ENCODE measurements at places on chromosomes 1 and 21.

DNA sequence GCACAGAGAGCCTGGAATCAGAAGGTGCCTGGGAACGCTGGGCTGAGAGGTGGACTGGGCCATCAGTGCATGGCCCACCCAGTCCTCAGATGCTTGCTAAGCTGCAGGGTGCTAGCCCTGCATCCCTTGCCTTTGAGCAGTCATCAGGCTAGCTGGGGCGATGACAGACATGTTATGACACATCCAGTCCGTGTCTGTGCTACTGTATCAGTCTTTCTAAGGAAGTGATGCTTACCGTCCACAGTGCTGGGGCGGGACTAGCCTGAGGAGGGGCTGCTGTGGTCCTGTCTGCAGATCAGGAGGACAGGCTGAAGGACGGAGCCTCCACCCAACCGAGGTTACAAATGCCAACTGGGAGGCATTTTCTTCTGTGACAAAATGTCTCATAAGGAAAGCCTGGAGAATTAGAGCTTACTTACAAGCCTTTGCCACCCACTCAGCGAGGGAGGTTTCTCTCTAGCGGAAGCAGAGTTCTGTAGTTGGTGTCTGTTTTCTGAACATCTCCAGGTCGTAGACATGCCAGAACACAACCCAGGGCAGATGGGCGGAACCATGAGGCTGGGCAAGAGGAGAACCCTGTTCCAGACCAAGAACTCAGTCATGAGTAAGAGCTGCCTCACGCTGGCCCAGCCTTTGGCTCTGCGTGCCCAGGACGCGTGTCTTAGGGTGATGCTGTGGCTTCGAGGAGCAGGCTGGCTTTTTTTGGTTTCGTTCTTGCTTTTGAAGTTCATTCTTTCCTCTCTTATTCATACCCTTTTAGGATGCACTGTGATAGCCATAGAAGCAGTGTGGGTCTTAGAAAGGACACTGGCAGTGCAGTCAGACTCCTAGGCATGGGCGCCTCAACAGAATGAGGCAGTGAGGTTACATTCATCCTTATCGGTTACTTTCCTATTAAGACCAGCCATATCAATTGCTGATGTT lies 14.3 kb downstream of the SLFNL1 start:
- no peak for DNase-seq

GRCh38 chr21:42082501-42083360 lies 11.6 kb downstream of the UMODL1 start:
- no peak for DNase-seq

DNA sequence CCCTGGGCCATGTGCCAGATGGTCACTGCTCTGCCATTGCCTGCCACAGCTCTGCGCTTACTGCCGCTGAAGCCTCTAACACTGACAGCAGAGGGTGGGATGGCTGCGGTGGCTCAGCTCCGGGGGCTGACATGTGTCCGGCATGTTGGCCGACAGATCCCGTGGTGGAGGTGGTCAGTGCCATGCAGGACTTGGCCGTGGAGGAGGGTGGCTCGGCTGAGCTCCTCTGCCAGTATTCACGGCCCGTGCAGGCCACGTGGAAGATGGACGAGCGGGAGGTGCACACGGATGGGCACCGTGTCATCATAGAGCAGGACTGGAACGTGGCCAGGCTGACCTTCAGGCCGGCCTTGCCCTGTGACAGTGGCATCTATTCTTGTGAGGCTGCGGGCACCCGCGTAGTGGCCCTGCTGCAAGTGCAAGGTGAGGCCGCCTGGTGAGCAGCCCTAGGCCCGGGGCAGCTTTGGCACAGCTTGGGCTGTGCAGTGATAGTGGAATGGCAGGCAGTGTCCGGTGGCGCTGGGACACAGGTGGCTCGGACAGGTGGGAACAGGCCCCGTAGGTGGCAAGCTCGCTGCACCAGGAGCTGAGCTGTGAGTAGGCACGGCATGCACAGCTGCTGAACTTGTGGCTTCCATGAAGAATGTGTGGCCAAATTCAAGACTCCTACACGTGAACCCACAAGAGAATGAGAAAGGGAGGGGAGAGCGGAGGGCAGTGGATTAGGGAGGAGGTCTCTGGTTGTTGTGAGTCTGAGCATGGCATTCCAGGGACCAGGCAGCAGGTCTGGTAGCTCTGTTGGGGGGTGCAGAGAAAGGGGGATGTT lies 91.8 kb downstream of the TRIM11 start:
- no peak for DNase-seq

DNA sequence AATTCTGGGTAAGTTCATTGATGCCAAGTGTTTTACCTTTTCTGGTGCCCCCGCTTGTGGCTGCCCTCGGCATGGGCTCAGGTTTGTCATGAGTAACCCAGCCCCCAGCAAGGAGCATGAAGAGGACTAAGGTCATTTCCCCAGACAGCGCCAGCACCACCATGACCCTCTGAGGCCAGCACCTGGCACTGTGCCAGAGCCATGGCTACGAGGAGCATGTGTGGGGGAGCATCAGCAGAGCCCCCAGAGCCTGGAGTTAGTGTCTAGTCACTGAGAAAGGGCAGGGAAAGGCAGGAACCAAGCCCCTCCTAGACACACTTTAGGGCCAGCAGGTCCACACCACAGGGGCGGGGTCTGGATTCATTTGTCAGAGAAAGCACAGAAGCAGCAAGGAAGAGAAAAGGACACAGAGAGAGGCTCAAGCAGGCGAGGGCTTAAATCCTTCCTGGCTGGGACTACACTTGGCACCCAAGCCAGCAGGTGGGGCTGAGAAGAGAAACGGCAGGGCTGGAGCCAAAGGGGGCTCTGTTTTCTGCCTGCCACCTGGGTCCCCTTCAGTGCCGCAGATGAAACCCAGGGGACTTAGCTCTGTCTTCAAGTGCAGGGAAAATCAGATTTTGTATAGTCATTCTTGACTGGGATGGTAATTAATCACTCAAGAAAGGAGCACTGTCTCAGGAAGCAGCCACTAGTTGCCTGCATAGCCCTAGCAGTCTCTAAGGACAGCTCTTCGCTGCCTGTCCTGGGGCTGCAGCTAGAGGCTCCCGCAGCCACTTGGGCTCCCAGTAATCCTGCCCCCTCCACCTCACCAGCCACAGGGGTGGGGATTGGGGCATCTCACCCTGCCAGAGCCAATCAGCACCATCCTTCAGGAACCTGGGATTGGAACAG lies 79.6 kb upstream of the ZC3H12A start:
- DNase-seq: no peak

All from activated T-helper 1 cell treated with Interleukin-2 at 50 U/mL for 16 hours (primary cell).